ENCODE measurements at places on chromosomes 13 and 19. TPM values are rescaled to one million over a fixed set of nuclear protein-coding genes. Genes with fewer than 3 reads are reported as not detected.

DNA sequence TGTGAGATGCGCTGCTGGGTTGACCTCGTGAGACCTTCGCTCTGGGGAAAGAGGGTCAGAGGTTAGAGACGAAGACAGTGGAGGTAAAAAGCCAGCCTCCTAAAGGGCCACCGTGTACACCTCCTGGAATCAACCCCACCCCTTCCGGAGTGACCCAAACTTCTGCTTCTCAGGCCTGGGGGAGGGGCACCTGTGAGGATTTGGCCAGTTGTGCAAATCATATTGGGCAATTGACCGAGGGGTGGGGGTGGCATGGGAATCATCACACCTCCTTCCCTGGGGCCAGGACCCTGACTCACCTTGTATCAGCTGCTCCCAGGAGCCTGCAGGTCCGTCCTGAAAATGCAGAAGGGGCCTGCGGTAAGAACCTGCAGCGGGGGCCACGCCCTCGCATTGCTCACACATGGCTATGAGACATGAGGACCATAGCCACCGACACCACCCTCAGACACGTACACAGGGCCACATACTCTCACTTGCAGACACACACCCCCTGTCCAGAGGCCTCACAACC is 2.8 kb downstream of the TNFSF14 start:
- H3K4me1 ChIP-seq, result no peaks in the 10 kb centered on the region
- H3K27me3 ChIP-seq, result no peaks in the 10 kb centered on the region
- DNase-seq, result no peak

GRCh38 chr13:109707044-109707741 is 79.2 kb downstream of the IRS2 start:
- H3K4me1 ChIP-seq, result peaks cover 3% of the 10 kb centered on the region
- no peak for DNase-seq
- no peak overlapping the region for H3K4me3 ChIP-seq
- H3K27ac ChIP-seq, result no peak overlapping the region

DNA sequence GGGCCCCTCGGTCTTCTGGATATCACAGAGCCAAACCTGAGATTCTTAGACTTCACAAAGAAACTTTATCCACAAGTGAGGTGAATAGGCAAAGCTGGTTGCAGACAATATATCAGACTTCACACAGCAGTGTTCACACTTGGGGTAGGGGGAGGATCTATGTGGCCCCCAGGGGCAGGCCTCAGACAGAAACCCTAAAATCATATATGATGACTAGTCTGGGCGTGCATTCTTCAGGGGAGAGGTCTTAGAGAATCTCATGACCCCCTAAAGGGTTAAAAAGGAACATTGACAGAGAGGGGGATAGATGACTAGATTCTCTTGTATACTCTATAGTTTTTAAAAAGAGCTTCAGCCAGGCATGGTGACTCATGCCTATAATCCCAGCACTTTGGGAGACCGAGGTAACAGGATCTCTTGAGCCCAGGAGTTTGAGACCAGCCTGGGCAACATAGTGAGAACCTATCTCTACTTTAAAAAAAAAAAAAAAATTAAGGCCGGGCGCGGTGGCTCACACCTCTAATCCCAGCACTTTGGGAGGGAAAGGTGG is 2.8 kb downstream of the TYROBP start:
- H3K4me1 ChIP-seq, result no peaks in the 10 kb centered on the region
- H3K36me3 ChIP-seq, result no peaks in the 10 kb centered on the region
- no peak for DNase-seq
- H3K27ac ChIP-seq, result no peak overlapping the region
- no peaks in the 10 kb centered on the region for H3K27me3 ChIP-seq

DNA sequence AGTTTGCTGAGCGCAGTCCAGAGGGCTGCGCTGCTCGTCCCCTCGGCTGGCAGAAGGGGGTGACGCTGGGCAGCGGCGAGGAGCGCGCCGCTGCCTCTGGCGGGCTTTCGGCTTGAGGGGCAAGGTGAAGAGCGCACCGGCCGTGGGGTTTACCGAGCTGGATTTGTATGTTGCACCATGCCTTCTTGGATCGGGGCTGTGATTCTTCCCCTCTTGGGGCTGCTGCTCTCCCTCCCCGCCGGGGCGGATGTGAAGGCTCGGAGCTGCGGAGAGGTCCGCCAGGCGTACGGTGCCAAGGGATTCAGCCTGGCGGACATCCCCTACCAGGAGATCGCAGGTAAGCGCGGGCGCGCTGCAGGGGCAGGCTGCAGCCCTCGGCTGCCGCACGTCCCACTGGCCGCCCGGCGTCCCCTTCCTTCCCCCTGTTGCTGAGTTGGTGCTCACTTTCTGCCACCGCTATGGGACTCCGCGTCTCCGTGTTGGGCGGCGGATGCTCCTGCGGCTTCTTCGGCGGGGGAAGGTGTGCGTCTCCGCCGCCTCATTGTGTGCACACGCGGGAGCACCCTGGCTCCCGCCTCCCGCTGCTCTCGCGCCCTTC is 772 bp downstream of the GPC6 start:
- H3K27ac ChIP-seq, result peak overlapping the region; percentile 65
- no peak for DNase-seq
- no peaks in the 10 kb centered on the region for H3K36me3 ChIP-seq
- peaks cover 16% of the 10 kb centered on the region for H3K27me3 ChIP-seq
- peaks cover 7% of the 10 kb centered on the region for H3K4me1 ChIP-seq

GRCh38 chr19:2240881-2241760 is 4.5 kb downstream of the SF3A2 start:
- no peak for DNase-seq
- H3K4me1 ChIP-seq, result peaks cover 38% of the 10 kb centered on the region
- H3K27ac ChIP-seq, result no peak overlapping the region
- H3K4me3 ChIP-seq, result no peak overlapping the region
- peaks cover 31% of the 10 kb centered on the region for H3K36me3 ChIP-seq

DNA sequence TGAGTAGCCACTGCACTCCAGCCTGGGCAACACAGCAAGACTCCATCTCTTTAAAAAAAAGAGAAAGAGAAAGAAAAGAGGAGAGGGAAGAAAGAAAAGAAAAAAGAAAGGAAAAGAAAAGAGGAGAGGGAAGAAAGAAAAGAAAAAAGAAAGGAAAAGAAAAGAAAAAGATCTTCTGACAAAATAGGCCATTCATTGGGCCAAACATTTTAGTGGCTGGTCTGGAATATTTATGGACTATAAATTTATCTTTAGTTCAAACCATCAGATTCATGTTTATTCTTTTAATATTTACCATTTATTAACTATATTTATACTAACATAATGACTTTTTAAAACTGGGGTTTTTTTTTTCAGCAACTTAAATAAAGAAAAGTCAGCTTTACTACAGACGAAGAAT is 85.6 kb upstream of the KLF5 start:
- DNase-seq, result no peak
- no peaks in the 10 kb centered on the region for H3K27me3 ChIP-seq
- no peaks in the 10 kb centered on the region for H3K4me1 ChIP-seq
- no peak overlapping the region for H3K4me3 ChIP-seq

DNA sequence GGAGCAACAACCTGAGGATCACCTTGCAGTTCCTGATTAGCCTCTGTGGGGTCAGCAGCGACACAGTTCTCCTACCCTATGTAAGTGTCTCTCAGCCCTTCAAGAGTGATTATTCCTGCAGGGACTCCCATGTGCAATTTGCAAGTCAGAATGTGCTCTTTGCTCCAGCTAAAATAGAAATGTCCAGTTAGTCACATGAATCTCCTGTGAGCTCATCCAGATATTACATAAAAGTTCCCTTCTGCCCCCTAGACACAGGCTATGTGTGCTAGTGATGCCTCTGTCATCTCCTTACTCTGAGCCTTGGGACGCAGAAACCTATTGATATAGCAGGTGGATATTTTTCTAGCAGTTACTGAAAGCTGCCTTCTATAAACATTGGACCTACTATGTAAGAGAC is 105.5 kb downstream of the ZAR1L start:
- no peaks in the 10 kb centered on the region for H3K36me3 ChIP-seq
- H3K27ac ChIP-seq, result no peak overlapping the region
- no peaks in the 10 kb centered on the region for H3K27me3 ChIP-seq

GRCh38 chr19:28553005-28553404 is 659.9 kb downstream of the UQCRFS1 start:
- no peak overlapping the region for H3K27ac ChIP-seq
- no peaks in the 10 kb centered on the region for H3K4me1 ChIP-seq
- no peaks in the 10 kb centered on the region for H3K36me3 ChIP-seq
- H3K27me3 ChIP-seq, result no peaks in the 10 kb centered on the region
- H3K4me3 ChIP-seq, result no peak overlapping the region
- DNase-seq, result no peak

- H3K27ac ChIP-seq, result no peak overlapping the region
- H3K4me1 ChIP-seq, result no peaks in the 10 kb centered on the region
These were observed 19.9 kb downstream of the IFNL3 start for GRCh38 chr19:39224910-39225309.

DNA sequence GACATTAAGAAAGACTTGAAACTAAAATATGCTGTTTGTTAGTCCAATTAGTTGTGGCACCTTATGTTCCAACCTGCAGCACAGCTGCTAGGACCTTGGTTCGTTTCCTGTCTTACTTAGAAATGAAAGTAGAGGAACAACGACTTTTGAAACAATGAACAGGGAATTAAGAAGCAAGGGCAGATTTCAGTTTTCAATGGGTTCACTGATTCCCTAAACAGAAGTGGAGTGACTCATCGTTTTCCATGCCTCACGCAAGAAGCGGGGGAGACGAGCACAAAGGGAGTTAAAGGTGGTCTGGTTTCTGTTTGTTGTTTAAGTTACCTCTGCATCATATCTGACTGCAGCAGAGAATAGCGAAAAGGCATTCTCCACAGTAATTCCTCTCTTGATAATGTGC is 44.8 kb downstream of the PHF11 start:
- DNase-seq, result no peak
- no peaks in the 10 kb centered on the region for H3K27me3 ChIP-seq
- H3K4me1 ChIP-seq, result peaks cover 4% of the 10 kb centered on the region
- peak overlapping the region; percentile 47 for H3K27ac ChIP-seq
- peak overlapping the region; percentile 13 for H3K4me3 ChIP-seq

- H3K36me3 ChIP-seq, result no peaks in the 10 kb centered on the region
- peak overlapping the region; percentile 32 for H3K27ac ChIP-seq
- H3K4me3 ChIP-seq, result no peak overlapping the region
- H3K27me3 ChIP-seq, result no peaks in the 10 kb centered on the region
These were observed 32.3 kb upstream of the MED4 start for GRCh38 chr13:48126944-48127830.

DNA sequence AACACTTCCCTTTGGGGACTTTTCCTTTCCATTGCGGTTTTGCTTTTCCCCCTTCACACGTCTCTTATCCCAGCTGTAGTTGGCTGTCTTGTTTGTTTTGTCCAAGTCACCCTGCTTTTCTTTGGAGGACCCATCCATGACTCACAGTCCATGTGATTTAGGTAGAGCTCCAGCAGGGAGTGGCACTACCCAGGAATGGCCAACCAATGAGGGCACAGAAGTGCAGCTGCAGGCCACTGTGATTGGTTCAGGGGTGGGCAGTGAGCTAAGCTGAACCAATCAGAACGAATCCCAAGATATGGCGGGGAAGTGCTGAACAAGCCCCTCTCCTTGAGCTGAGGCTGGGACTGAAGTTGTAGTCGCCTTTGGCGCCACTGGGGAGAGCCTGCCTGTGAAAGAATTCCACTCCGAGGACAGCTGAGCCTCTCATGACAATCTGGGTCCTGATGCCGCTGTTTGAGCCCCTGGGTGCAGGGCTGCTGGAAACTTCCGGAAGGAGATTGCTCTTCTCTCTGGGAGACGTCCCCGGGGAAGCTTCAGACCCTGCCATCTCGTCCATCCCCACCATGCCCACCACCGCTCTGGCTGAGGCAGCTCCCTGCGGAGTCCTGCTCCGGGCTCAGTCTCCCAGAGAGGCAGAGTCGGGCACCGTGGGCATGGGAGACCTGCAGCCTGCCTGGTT is 62.9 kb upstream of the URI1 start:
- no peaks in the 10 kb centered on the region for H3K27me3 ChIP-seq
- DNase-seq, result no peak
- no peak overlapping the region for H3K4me3 ChIP-seq
- no peaks in the 10 kb centered on the region for H3K4me1 ChIP-seq
- H3K36me3 ChIP-seq, result no peaks in the 10 kb centered on the region

GRCh38 chr19:8686549-8686948 is 12.0 kb downstream of the ACTL9 start:
- H3K4me1 ChIP-seq, result no peaks in the 10 kb centered on the region
- no peaks in the 10 kb centered on the region for H3K27me3 ChIP-seq
- no peak overlapping the region for H3K27ac ChIP-seq

DNA sequence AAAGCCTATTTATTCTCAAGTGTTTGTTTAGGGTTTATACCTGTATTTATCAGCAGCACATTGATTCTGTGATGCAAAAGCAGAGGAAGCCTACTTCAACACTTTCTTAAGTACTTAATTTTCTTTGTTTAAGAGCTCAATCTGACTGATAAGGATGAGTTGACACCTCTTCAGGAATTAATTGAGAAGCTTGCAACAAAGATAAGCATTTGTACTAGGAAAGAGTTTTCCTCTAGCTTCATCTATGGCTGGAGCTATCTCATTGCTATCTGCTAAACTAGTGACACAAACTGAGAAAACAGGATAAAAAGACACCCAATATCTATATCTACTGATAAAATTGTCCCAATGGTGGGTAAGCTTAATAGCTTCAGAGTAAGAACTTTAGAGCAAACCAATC is 170.1 kb upstream of the SLITRK6 start:
- no peak overlapping the region for H3K4me3 ChIP-seq
- H3K27ac ChIP-seq, result no peak overlapping the region
- no peaks in the 10 kb centered on the region for H3K27me3 ChIP-seq
- no peaks in the 10 kb centered on the region for H3K4me1 ChIP-seq
- no peak for DNase-seq
- H3K36me3 ChIP-seq, result no peaks in the 10 kb centered on the region

DNA sequence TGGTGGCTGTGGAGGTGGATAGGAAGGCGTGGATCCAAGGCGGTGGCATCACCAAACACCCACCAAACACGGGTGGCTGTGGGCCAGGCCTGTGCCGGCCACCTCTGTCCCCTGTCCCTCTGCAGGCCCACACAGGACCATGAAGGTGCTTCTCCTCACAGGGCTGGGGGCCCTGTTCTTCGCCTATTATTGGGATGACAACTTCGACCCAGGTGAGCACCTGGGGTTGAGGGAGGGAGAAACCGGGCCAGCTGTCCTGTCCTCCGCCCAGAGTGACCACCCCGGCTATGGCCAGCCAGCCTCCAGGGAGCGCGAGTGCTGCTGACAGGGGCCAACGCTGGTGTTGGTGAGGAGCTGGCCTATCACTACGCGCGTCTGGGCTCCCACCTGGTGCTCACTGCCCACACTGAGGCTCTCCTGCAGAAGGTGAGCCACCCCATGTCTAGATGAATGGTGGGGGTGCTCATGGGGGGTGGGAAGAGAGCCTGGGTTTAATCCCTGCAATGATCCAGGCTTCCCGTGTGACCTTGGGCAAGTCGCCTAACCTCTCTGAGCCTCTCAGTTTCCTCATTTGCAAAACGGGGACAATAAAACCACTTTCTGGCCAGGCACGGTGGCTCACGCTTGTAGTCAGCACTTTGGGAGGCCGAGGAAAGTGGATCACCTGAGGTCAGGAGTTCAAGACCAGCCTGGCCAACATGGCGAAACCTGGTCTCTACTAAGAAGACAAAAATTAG is 4.0 kb downstream of the HSD11B1L start:
- H3K27ac ChIP-seq, result no peak overlapping the region
- peaks cover 8% of the 10 kb centered on the region for H3K4me1 ChIP-seq
- H3K36me3 ChIP-seq, result no peaks in the 10 kb centered on the region
- no peak for DNase-seq

ZNF724 gene
- 0.84 TPM for total RNA-seq

ZNF766 gene
- total RNA-seq, result 7.5 TPM

SMIM44 gene
- total RNA-seq, result not detected

KLK8 gene
- total RNA-seq, result not detected

CD70 gene
- not detected for total RNA-seq

All from adrenal gland (tissue), 19 donors.